ENCODE measurements at places on chromosomes 4 and X.

DNA sequence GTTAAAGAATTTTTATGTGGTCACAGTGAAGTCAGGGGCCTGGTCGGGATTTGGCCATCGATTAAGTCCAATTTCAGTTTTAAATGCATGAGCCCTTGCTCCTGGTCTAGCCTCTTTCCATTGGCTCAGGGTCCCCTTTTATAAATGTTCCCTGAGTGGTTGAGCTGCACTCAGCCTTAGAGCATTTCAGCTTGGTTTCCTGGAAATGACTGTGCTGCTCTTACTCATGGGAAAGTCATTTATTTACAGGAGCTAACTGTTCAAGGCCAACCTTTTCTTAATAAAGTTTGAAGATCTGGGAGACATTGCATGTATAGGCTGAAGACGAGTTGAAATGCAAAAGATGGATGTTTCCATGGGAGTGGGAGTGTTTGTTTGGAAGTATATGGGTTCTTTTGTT, 98.8 kb upstream of the CLNK start:
- no peak for DNase-seq

DNA sequence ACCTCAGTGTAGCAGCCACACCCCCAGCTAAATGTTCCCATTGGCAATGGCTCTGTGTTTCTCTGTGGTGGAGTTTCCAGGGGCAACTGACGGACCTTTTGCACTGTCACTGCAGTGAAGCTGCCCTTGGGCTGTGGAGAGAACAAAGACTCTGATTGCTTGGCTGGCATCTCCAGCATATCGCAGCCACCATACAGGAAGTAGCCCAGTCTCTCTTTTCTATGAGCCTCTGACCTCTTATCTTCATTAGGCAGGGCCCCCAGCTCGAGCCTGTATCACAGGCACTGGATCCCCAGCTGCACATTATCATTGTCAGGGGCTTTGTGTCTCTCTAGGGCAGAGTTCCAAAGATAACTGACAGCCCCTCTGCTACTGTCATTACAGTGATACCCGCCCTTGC, 483.5 kb downstream of the ARAP2 start:
- DNase-seq = no peak

- DNase-seq = no peak
These were observed 25.9 kb downstream of the CFAP299 start for GRCh38 chr4:80361329-80361900.

DNA sequence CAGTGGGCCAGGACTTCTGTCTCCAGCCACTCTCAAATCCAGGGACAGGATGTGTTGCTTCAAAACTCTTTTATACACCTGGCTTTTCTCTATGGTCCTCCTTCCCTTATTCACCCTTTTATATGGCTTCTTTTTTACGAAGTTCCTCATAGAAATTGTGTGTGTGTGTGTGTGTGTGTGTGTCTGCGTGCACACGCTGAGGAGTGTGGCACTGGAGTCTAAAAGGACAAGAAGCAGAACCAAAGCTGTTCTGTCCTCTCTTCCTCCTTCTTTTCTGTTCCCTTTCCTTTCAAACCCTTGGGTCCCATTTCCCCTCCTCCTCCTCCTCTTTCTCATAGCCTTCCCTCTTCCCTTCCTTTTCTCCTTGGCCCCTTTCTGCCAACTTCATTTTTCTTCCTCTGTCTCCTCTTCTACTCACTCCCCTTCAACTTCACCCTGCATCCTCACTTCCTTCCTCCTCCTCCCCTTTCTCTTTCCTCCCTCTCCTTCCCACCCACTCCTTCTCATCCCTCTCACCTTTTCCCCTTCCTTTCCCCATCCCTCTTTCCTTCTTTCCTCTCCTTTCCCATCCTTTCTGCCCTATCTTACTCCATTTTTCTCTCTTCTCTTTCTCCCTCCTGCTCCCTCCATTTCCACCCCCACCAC, 360.5 kb downstream of the MID1IP1 start:
- DNase-seq = no peak

DNA sequence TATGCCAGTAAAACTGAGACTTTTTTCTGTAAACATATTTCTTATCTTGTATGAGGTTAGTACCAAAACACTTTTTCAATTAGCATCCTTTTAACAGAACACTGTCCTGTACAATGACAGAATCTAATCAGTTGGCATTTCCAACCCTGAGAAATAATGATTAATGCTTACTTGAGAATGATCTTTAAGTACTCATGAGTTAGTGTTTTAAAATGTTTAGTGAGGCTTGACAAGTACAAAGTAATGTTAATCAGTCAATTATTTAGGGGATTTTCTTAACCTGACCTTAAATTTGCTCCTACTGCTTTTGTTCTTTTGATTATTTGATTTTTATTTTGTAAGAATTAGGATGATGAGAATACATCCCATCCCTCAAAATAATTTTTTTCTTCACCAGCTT, 496.5 kb downstream of the RPA4 start:
- DNase-seq = no peak

- no peak for DNase-seq
These were observed 6.5 kb downstream of the CENPU start for GRCh38 chr4:184727430-184727829.

GRCh38 chr4:114076899-114077570, 97.6 kb upstream of the ARSJ start:
- no peak for DNase-seq

DNA sequence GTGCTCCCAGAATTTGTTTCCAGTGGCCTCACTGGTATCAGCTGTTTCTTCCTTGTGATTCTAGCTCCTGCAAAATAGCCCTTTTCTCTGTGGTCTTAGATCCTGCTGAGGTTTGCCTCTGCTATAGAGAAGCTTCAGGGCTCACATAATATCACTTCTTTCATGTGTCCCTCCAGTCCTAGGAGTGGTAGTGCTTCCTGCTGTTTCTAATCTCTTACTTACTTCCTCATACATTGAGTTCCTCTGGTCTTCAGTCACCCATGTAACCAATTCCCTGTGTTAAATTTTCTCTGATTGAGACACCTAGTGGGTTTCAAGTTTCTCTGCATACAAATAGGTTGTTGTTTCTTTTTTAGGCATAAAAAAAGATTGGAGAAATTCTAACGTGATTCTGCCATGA, 1567.9 kb downstream of the ARAP2 start:
- DNase-seq = no peak

DNA sequence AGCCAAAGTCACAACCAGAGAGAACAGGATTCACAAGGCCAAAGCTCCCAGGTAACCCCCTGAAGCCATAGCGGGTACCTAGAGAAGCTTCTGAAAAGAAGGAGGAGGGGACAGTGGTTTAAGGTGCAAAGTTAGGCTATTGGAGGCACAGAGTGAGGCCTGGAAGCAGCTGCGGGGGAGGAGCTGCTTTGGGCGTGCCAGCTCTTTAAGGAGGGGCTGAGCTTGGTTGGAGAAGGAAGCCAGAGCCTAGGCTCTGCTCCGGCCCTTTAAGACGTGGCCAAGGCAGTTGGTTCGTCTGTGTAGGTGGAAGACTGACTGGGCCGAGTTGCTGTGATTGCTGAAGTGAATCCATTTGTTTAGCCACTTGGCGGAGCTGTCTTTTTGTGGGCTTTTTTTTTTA, 1.5 kb downstream of the KLF8 start:
- DNase-seq = no peak

DNA sequence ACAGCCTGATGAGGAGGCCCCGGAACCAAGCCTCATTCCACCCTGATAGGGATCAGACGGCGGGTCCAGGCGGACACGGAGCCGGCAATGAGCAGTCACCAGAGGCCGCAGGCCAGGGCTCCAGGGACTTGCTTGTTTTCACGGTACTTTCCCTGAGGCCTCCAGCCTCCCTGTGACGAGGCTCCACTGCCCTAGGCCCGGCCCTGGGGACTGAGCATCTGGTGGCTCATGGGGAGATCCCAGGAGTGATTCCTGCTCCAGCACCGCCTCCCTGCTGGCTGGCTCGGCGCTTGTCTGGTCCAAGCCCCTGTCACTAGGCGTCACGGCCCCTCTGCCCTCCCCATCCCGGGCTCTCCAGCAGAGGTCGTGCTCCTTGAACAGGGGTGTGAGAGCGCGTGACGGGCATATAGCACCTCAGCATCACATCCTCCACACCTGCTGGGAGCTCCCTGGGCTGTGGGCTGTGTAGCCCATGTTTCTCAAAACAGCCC, 14.1 kb downstream of the HTRA3 start:
- DNase-seq = no peak

DNA sequence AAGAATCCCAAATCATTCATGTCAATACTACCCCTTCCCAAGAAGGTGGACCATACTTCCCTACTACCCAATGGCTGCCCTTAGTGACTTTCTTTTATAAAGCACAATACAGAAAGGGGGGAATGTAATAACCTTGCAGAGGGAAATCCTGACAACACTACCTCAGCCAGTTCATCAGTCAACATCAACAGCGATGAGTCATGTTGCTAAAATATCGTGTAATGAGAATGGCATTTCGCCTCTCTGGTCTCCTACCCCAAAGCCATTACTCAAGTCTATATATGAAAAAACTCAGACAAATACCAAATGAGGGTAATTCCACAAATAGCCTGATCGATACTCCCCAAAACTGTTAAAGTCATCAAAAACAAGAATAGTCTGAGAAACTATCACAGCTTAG, 3.3 kb upstream of the MAGEA8 start:
- no peak for DNase-seq

DNA sequence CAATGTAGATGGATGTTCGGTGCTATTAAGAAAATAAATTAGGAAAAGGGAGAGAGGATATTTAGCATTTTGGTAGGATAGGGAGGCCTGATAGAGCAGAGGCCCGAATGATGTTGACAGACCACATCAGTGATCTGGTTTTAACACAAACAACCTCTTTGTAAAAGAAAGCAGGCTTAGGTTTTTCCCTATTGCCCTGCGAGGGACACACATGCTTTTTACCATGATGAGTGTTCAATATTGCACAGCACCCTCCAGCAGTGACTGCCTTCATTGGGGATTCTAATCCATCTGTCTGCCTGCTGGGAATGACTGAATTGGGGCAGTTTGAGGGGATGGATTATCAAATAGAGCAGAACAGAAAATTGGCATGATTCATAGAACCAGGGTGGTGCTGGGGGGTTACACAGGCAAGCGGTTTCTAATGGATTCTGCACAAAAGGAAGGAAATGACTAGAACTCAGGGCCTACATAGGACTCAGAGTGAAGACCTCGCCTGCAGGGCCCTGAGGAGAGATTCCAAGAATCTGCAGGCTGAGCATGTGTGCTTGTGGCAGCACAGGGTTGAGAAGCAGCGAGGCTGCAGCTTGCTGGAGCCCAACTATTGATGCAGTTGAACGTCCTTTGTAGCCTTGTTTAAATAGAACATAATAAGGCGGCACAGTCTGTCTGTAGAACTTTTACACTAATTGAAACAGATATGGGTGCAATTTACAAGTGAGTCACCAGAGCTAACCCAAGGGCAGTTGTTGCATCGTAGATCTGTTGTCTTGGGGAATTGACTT, 58.0 kb downstream of the RHOH start:
- DNase-seq = no peak

GRCh38 chr4:25484243-25484721, 107.2 kb downstream of the ANAPC4 start:
- no peak for DNase-seq

DNA sequence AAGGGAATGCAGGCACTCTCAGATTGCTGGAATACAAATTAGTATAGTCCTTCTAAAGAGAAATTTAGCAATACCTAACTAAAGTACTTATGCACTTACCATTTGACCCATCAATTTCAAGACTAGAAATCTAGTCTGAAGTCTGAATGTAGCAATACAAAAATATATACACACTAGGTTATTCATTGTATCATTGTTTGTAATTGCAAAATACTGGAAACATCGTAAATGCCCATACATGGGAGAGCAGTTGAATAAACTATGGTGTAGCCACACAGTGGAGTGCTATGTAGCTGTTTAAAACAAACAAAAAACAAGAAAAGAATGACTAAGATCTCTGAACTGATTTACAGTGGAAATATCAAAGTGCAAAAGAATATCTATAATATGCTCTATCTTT, 346.4 kb downstream of the ZNF674 start:
- DNase-seq = no peak

GRCh38 chrX:78075787-78076389, 28.2 kb upstream of the PGK1 start:
- DNase-seq = no peak

DNA sequence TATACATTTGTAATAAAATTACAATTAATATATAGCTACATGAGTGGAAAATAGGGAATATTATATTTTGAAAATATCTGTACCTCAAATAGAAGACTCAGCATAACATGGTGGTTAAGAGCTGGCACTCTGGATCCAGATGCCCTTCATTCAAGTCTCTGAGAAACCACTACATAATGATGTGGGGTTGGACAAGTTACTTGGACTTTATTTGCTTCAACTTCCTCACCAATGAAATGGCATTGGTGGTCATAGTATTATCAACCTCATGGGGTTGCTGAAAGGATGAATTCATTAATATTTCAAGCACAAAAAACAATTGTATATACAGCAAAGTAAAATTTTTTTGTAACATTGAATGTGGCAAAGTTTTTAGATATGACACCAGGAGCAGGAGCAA, 46.4 kb upstream of the UGT2B7 start:
- no peak for DNase-seq

DNA sequence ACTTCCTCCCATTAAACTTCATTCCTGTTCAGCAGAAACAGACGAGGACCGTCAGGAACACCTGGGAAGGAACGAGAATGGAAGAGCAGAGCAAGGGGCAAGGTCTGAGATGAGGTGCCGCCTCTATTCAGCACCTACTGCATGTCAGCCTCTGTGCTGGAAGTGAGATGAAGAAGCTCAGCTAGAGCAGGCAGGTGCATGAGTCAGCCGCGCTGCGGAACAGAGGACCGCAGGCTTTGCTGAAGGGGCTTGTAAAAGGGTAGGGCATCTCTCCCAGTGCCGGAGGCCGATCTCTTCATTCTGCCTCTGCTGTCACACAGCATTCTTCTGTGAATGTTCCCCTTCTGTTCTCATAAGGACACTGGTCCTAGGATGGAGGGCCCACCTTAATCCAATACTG, 6.1 kb upstream of the ABLIM2 start:
- no peak for DNase-seq

GRCh38 chr4:168240821-168241220, 77.7 kb downstream of the DDX60 start:
- no peak for DNase-seq

DNA sequence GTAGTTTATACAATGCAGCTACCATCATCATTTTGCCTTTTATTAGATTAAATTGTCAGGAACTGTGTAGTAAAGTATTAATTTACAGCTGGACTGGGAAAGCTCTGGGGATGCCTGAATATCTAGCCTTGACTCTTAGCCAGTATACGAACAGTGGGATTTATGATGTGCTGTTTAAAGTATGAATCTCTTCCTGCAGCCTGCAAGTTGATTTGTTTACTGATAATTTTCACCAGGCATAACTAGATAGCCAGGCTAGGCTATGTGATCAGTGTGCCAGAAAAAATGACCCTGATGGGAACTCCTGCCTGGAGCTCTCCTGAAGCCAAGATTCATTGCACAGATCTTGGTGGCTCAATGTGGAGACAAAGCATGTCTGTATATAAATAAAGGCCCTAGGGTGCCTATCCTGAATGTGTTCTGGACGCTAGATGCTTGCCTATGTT, 119.2 kb downstream of the SCLT1 start:
- no peak for DNase-seq

DNA sequence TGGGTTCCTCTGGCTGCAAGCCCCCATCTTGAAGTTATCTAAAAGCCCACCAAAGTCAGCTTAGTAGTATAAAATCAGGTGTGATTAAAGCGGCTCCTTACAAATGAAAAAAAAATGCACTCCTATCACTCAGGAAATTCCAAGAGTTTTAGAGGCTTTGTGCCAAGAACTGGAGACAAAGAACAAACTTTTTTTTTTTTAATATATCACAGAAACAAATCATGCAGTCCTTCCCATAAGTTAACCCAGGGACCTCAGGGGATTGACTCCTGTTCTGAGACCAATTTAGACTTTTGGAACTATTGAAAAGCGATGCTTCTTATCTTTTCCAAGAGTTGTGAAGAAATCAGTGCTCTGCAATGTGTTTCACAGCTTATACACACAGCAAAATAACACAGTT, 53.6 kb downstream of the HHIP start:
- DNase-seq = no peak

Data from stimulated activated CD4-positive, alpha-beta T cell treated with anti-CD3 and anti-CD28 coated beads, TNF-alpha, amount 100 ng/mL, for 1 hour (primary cell).